ENCODE measurements at places on chromosomes 3 and 15. TPM values are rescaled to one million over a fixed set of nuclear protein-coding genes. Genes with fewer than 3 reads are reported as not detected.

EPHB3 gene
- total RNA-seq = 115 TPM

DNA sequence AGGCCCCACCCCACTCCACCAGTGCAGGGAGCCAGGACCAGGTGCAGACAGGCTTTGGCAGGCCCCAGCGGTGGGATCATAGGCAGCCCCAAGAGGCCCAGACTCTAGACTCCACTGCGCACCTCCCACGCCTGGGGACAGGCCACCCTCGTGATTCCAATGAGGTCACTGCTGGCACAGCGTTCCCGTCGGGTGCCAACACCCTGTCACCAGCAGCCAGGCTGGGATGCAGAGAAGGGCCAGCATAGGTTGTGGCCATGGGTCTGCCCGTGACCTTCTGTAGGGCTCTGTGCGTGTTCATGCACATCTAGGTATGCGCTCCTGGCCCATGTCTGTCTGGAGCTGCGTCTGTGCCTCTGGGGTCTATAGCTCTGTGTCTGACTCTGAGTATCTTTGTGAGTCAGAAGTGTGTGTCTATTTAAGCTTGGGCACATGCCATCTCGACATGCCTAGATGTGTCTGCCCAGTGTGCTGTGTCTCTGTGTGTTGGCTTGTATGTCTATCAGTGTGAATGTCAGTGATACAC is 13.0 kb downstream of the VIPR1 start:
- no peaks in the 10 kb centered on the region for H3K36me3 ChIP-seq
- H3K27me3 ChIP-seq = no peaks in the 10 kb centered on the region
- no peak overlapping the region for H3K27ac ChIP-seq
- no peak overlapping the region for H3K4me3 ChIP-seq

DNA sequence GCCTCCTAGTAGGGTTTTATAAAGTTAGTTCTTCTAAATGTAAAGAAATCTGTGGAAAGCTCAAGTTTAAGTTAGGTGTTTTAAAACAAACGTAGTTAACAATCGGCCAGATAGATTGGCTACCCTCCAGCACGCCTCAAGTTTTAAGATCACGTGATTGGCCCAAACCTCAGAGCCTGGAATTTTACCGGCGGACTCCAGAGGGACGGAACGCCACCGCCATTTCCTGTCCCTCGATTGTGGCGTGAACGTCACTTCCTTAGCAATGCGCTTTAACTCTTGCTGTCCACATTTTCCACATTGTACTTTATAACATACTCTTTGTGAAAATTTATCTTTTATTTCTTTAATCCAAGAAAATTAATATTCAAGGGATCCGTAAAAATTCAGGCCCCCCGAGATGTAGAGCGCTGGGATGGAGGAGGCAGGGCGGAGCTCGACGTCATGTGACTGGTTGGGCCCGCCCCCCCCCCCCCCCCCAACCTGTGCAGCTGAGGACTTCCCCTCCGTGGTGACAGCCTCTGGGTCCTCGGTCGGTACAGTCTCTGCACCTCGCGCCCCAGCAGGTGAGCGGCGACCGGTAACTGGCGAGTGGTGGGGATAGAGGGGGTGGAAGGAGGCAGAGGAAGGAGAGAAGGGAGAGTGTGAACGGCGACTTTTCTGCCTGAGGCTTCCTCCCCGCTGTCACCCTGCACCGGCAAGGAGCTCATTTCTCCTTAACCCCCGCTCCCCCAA is at the start of gene ATP6V1A:
TSS of gene ATP6V1A (plus strand) at position 488 of the 735 bp plus-strand sequence. CDS start 31,719 bp downstream, outside the sequence.
- H3K27me3 ChIP-seq = no peaks in the 10 kb centered on the region
- H3K4me1 ChIP-seq = peaks cover 47% of the 10 kb centered on the region
- H3K27ac ChIP-seq = peak within 1 kb of the TSS; percentile 100

GRCh38 chr3:100984308-100984707 is 8.9 kb downstream of the ABI3BP start:
- H3K27ac ChIP-seq = no peak overlapping the region
- no peak for DNase-seq
- H3K36me3 ChIP-seq = no peaks in the 10 kb centered on the region
- H3K27me3 ChIP-seq = peaks cover 3% of the 10 kb centered on the region
- H3K4me1 ChIP-seq = peaks cover 6% of the 10 kb centered on the region

RTP1 gene
- total RNA-seq = not detected

DNA sequence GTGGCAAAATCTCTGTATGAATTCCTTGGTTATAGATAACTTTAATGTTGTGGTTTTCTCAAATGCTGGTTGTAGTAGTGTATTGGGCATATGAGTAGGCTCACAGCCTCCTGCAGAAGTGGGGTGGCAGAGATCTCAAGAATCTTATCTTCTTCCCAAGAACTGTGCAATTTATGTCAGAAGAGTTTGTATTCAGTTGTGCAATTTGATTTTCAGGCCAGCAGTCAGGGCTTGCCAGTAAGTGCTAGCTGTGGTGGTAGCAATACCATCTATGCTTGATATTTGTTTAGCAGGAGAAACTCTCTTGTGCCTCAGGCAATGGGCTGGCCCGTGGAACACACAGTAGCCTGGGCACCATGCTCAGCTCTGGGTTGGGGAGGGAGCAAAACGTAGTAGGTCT is 58.4 kb upstream of the GOLIM4 start:
- H3K27me3 ChIP-seq = no peaks in the 10 kb centered on the region
- peaks cover 9% of the 10 kb centered on the region for H3K36me3 ChIP-seq
- H3K4me3 ChIP-seq = no peak overlapping the region
- no peak overlapping the region for H3K27ac ChIP-seq
- H3K4me1 ChIP-seq = peaks cover 20% of the 10 kb centered on the region

GRCh38 chr15:46879032-46879770 is 838.1 kb upstream of the SEMA6D start:
- DNase-seq = no peak
- no peaks in the 10 kb centered on the region for H3K27me3 ChIP-seq
- peaks cover 7% of the 10 kb centered on the region for H3K4me1 ChIP-seq
- peaks cover 8% of the 10 kb centered on the region for H3K36me3 ChIP-seq

DPPA2 gene
- total RNA-seq = 1.4 TPM

DNA sequence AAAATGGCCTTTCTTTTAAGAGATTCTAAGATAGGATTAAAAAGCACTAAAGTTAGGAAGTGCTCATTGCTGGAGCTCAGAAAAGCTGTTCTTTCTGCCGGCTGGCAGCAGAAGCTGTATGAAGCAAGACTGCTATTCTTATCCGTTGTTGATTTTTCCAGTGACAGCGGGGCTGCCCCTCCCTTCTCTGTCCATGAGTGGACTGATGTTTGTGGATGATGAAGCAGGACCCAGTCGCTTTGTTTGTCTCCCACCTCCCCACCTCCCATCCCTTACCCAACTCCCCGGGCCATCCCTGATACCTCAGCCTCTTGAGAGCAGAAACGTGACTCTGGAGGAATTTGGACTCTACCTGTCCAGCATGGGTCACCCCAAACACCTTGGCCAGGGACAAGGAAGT is 10.3 kb upstream of the MUSTN1 start:
- H3K4me3 ChIP-seq = no peak overlapping the region
- H3K27ac ChIP-seq = no peak overlapping the region
- H3K4me1 ChIP-seq = no peaks in the 10 kb centered on the region
- H3K36me3 ChIP-seq = peaks cover 10% of the 10 kb centered on the region

DNA sequence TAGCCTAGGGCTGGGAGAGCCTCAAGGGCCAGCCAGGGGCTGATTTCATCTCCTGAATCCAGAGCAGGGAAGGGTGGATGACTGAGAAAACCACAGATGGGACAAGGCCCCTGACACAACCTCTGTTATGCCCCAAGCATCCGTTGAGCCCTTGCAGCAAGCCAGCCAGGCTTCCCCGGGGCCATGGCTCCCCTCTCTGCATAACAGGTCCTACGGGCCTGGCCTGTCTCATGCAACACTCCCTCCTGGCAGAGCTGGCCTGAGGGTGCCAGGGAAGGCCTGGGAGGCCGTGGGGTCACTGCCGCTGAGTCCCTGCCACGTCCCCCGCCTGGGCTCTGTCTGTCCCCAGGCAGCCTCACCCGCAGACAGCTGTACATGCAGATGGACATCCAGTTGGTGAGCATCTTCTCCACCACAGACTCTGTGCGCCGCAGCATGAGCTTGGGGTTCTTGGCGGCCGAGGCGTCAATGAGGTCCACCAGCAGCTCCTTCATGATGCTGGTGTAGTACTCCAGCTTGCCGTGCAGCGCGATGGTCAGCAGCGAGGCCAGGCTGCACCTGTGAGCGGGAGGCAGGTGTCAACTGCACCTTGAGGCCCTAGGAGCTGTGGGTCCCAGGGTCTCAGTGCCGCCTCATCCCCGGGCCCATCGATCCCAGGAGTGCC is 22.1 kb downstream of the H1-8 start:
- H3K36me3 ChIP-seq = no peaks in the 10 kb centered on the region
- no peak for DNase-seq
- no peak overlapping the region for H3K4me3 ChIP-seq
- peaks cover 6% of the 10 kb centered on the region for H3K4me1 ChIP-seq
- no peaks in the 10 kb centered on the region for H3K27me3 ChIP-seq
- no peak overlapping the region for H3K27ac ChIP-seq

MYD88 gene
- 33.1 TPM for total RNA-seq

GRCh38 chr3:170437696-170438407 is 19.2 kb downstream of the CLDN11 start:
- no peaks in the 10 kb centered on the region for H3K27me3 ChIP-seq
- H3K4me3 ChIP-seq = no peak overlapping the region
- DNase-seq = no peak
- peaks cover 25% of the 10 kb centered on the region for H3K36me3 ChIP-seq
- peaks cover 23% of the 10 kb centered on the region for H3K4me1 ChIP-seq
